EL (cell line): ENCODE measurements at places on chromosomes 2 and 18.
A peak's percentile ranks its signal among the peaks of the same experiment; 100 is the strongest.

DNA sequence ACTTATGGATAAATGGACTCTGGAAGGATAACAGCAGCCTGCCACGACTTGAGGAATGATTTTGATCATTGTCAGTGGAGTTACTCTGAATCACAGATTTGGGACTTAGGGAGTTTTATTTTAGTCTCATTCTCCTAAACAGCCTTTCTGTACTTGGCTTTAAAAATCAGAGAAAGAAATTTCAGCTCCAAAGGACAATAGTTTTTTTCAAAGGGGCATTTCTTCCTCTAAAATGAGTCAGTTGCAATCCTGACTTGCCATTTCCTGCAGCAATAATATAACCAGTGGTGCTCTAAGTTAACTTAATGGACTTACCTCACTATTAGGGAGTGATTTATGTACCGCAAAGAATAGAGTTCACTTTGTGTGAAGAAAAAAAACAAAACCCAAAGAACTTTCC, 35.1 kb upstream of the MTX2 start:
- DNase-seq = no peak

DNA sequence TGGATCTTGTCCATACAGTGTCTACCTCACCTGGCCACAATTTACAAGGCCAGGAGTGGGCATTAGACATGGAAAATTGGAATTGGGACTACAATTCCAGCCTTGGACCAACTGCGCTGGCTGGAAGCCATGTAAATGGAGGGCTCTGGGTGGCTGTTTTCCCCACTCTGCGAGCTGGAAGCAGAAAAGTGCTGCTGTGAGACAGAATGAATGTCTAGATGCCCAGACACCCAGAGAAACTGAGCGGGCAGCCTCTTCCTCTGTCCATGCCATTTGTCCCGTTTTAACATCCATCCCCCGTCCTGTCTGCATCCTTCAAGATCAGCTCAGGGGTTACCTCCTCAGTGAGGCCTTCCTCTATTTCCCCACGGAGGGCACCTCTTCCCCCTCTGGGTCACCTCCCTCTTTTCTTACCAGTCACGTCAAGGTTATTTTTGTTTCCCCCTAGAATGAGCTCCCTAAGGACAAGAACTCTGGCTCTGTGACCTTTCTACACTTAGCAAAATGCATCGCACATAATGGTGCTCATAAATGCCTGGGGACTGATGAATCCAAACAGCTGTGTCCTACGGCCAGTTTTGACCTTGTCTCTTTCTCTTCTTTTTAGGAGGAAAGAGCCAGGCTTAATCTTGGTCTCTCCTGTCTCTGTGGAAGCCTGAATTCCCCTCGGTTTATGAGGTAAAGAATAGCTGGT, 41.2 kb downstream of the MCFD2 start:
- DNase-seq = peak; percentile 63

GRCh38 chr2:6342273-6342920, 523.3 kb downstream of the CMPK2 start:
- no peak for DNase-seq

DNA sequence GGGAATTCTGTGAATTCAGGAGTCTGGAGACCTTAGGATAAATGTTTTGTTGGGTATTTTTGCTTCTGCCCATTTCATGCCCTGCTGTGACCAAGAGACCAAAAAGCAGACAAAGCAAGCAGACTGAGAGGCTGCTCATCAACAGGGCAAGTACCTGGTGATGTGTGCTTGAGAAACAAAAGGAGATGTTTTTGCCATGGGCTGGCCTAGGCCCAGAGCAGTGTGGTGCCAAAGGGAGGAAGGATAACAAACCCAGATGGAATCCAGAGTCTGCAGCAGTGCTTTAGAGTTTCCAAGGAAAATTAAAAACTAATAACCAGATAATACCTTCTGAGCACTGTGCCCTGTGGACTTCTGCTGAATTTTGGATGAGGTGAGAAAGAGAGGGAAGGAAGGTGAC, 538.4 kb downstream of the STK39 start:
- no peak for DNase-seq

DNA sequence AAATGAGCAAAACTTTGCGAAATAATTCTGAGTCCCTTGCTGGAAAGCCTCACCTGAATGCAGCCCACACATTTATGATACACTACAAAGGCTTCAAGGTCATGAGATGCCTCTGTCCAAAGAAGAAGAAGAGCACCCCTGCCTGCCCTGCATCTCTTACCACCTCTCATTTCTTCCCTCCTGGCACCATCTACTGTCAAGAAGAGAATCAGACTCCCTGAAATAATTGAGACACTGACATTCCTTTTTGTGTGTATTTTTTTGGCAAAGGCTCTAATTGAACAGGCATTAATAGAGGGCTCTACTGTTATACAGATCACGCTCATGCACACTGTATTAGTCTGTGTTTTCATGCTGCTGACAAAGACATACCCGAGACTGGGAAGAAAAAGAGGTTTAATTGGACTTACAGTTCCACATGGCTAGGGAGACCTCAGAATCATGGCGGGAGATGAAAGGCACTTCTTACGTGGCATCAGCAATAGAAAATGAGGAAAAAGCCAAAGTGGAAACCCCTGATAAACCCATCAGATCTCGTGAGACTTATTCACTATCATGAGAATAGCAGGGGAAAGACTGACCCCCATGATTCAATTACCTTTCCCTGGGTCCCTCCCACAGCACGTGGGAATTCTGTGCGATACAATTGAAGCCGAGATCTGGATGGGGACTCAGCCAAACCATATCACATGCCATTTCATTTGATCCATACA, 176.3 kb downstream of the ALPK2 start:
- DNase-seq = no peak

GRCh38 chr2:2027271-2027670, 283.0 kb upstream of the PXDN start:
- DNase-seq = no peak

GRCh38 chr2:141062031-141062430, 1068.8 kb downstream of the LRP1B start:
- no peak for DNase-seq

DNA sequence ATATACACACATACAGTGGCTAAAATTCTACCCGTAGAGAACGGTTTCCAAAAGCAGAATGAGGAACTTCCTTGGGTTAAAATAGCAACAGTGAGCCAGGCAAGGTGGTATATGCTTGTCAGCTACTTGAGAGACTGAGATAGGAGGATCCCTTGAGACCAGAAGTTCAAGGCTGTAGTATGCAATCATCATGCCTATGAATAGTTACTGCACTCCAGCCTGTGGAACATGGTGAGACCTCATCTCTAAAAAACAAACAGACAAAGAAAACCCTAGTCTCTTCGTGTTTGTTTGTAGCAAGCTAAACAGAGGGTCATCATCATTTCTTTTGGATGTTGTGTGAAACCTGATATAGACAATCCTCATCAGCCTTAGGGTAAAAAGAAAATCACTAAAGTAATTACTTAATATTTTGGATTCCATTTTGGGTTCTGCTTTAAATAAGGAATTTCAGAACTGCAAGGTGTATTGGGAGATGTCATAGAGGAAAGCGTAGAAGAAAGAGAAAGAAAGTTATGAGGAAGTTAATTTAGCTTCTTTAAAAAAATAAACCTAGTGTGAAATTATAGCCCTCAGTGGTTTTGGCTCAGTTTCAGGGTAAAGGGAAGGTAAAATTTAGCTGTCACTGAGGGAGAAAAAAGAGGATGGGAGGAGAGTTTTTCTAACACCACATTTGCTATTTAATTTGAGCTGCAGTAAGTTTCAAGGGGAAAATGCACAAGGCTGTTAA, 46.5 kb downstream of the PLEK start:
- DNase-seq = no peak

GRCh38 chr2:173021939-173022371, 53.7 kb upstream of the MAP3K20 start:
- peak; percentile 42 for DNase-seq

- peak; percentile 34 for DNase-seq
Measured at GRCh38 chr18:51235009-51235789, 37.7 kb upstream of the MEX3C start.

DNA sequence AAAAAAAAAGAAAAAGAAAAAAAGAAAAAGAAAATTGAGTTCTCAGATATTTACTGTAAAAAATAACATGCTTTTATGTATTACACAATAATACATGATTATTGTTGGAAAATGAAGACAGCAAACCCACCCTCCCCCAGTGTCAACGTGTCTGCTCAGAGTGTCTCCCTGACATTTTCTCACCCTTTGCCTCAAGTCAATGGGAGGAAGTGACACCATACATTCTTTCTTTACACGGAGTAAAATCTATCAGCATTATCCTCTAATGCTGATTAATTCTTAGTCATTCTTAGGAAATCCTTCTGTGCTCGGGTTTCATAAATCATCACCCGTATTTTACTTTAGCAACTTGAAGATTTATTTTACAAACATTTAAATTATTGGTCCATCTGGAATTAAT, 32.0 kb downstream of the CTAGE1 start:
- DNase-seq = peak; percentile 87

DNA sequence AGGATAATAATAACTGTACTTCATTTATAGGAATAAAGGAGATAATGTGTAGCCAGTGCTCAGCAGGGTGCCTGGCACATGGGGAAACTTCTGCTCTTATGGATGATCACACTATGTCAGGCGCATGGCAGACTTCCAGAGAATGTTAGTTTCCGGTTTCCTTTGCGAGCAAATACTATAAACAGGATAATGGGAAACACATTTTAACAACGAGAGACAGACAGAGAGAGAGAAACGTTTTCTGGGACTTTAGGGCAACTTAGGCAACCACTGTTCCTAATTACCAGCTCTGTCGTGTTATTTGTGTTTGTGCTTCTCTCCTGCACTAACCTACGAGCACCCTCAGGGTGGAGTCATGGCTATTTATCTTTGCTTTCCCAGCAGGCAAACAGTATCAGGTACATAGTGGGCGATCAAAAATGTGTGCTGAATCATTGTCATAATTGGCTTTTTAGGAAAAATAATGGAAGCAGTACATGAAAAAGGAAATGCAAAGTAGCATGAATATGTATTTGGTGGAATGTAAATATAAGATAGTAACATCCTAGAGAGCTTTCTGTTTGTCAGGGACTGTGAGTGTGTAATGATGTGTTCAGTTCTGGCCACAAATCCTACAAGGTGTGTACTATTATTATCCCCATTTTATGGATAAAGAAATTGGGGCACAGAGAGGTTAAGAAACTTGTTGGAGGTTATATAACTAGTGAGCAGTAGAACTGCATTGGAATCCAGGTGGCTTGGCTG, 36.8 kb upstream of the IGFBP2 start:
- DNase-seq = peak; percentile 90

- no peak for DNase-seq
Measured at GRCh38 chr18:35507623-35508022, 9.9 kb upstream of the INO80C start.

DNA sequence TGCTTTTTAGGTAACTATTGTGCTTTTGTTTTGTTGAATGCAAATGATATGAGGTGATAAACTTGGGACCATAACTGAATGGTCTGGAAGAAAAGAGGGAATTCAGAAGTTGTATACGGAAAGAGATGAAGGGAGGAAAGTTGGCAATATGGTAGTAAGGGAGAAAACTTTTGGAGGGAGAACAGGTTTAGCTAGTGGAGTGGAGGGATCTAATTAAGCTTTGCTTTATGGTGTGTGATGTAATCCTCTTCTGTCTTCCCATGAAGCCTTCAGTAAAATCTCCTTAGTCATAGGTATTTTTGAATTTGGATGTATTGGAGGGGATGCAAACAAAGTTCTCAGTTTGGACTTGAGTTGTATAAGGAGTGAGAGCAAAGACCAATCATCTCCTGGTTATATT, 20.2 kb upstream of the RAB10 start:
- DNase-seq = no peak

DNA sequence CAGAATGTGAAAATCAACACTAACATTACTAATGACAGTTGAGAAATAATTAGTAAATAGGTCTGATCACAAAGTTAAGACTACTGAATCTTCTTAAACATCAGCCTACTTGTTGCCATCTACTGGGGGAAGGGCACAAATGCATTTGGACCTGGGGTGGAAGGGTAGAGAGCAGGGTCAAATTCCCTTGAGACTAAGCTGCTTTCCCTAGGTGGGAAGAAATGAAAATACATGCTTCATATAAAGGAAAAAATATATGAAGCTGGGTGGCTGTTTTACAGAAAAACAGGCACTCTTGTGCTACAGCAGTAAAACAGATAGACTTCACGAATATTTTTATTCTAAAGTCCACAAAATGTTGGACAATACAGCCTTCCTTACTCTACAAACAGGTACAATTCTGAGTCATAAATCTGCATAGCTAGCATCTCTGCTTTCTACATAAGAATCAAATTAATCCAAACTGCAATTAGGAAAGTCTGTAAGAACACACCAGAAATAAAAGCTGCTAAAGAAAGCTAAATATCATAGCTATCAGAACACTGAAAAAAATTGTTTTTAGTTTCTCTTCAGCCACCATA, 10.9 kb downstream of the TRIP12 start:
- peak; percentile 22 for DNase-seq
